ENCODE measurements at places on chromosomes 7 and 10.

DNA sequence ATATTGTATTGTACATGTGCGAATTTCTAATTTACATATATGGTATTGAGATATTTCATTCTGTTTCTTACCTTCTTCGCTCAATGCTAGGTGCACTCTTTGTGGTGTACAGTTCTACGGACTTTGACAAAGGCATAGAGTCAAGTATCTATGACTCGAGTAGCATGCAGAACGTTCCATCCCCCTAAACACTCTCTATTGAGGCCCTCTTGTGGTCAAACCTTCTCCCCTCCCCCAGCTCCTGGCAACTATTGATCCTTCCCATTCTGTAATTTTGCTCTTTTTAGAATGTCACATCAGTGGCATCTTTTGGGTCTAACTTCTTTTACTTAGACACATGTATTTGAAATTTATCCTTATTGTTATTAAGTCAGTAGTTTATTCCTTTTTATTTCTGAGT is 30.7 kb upstream of the GDF10 start:
- no peak for DNase-seq

GRCh38 chr7:95027234-95027872 is 120.0 kb downstream of the PPP1R9A start:
- no peak for DNase-seq

GRCh38 chr7:151673216-151673615 is 153.5 kb upstream of the RHEB start:
- no peak for DNase-seq

DNA sequence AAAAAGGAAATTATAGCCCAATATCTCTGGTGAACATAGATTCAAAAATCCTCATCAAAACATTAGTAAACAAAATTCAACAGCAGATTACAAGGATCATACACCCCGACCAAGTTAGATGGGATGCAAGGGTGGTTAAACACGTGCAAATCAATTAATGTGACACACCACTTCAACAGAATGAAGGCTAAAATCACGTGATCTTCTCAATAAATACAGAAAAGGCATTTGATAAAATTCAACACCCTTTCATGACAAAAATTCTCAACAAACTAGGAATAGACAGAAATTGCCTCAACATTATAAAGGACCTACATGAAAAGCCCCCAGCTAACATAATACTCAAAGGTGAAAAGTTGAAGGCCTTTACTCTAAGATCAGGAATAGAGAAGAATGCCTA is 590.8 kb upstream of the FZD8 start:
- DNase-seq = no peak

DNA sequence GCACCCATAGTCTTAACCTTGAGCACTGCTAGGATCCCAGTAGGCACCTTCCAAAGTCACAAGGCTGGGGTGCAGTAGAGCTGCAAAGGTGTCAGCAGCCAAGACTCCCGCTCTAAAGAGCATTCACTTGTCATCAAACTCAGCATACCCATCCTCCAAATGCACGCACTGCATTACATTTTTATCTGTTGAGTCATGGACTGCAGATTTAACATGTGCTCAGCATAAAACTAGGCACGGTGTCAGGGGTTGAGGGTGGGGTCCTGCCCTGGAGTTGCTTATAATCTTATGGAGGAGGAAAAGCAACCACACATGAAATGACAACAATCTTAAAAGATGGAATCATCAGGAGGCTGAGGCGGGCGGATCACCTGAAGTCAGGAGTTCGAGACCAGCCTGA is 102.6 kb downstream of the PARP12 start:
- no peak for DNase-seq

DNA sequence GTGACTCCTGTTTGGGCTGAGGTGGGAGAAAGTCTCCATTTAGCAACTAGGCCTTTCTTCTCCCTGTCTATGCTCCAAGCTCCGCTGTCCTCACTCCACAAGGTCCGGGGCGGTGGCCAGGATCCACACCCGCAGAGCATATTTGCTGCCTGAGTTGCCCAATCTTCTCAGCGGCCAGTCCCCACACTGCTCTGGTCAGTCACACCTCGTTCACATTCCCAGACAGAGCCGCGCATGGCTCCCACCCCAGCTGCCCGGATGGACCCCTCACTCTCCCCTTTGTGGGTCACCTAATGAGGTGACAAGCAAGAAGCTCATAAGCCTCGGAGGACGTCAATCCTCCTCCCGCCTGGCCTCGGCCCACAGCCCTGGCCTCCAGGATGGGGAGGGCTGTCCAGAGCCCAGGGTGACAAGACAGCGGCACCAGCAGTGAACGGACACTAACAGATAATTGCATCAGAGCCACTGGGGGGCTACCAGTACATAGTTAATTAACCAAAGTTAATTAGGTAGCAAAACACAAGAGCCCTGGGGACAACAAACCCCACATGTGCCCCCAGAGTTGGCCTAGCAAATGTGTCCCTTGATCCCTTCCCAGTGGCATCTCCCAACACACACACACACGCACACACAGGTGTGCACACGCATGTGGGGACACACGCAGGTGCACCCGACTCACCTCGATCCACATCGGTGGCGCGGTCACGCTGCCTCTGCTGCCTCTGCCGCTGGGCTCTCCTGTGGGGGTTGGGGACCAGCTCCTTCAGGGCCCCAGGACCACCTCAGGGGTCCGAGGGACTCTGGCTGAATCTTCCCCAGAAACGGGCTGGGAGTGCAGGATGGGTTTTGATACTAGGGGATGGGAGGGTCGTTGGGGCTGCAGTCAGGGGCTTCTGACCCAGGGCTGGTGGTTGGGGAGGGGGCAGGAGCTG is 11.8 kb downstream of the EPHA1 start:
- no peak for DNase-seq

- no peak for DNase-seq
These were observed 5.9 kb upstream of the CFAP69 start for GRCh38 chr7:90239050-90239449.

GRCh38 chr10:12656518-12657142 is 307.3 kb downstream of the CAMK1D start:
- no peak for DNase-seq

DNA sequence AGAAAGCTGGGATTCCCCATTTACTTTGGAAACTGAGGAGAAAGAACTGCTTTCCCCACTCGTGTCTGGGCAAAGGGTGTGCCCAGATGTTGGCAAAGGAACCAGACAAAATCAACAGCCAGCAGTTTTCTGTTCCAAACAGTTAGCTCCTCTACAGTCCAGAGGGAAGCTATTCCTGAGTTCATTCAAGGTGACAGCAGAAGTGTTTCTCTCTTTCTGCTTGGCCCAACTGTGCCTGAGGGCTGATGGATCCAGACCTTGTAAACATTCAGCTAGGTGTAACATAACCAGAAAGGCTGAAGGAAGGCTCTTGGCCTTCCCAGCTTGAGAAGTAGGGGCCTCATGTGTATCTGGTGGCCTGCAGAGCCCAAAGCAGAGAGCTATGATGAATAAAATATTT is 7.0 kb upstream of the ALDH18A1 start:
- no peak for DNase-seq

DNA sequence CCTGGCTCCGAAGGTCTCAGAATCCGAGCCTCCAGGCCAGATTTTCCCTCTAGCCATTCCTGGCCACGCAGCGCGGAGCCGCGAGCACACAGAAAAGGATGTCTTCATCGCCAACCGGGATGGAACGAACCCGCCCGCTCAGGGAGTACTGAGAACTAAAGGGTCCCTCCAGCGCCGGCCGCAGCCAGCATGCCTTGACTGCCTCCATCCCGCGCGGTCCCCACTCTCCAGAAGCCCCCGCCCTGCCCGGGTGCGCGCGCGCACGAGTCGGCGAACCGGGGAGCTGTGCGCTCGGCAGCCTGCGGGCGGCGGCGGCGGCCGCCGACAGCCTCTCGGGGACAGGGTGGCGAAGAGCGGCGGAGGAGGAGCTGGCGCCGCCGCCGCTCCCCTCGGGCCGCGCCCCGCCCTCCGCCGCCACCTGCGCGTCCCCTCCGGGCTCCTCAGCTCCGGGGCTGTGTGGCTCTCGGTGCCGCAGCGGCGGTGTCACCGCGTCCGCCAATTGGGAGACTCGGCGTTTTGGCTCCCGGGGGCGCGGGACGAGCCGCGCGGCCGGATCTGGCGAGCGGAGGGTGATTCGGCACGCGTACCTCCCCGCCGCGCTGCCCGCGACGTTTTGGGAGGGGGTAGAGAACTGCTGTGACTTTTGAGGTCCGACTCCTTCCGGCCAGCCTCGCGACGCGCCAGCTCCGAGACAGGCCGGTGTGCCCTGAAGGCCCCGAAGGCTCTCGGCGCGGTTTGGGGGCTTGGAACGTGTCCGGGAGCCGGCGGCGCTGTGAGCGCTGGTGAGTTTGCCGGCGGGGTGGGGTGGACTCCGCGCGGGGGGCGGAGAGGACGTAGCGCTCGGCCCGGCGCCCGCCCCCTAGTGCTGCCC is 453 bp upstream of the GALNT17 start:
- DNase-seq = no peak

DNA sequence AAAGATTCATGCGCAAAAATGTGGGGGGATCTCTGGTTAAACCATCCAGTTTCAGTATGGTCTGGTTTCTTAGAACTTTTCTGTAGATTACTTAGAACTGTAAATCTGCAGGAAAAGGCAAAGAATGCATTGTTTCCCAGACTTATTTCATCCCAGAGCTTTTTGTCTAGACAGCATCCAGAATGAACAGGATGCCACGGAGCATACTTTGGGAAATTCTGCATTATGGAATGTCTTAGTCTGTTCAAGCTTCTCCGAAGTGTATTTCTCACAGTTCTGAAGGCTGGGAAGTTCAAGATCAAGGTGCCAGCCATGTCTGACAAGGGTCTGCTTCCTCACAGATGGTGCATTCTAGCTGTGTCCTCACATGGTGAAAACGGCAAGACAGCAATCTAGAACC is 136.3 kb downstream of the INHBA start:
- DNase-seq = no peak

DNA sequence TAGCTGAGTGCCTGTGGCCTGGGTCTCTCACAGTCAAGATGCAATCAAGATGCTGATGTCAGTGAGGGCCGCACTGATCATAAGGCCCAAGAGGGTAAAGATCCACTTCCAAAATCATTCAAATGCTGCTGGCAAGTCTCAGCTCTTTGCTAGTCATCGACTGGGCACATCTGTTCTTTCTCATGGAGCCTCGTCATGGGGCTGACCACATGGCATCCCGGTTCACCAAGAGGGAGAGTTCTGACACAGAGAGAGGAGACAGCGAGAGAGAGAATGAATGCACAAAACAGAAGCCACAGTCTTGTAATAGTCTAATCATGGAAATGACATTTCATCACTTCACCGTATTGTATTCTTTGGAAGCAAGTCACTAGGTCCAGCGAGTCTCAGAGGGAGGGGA is 1067.5 kb upstream of the C7orf33 start:
- no peak for DNase-seq

DNA sequence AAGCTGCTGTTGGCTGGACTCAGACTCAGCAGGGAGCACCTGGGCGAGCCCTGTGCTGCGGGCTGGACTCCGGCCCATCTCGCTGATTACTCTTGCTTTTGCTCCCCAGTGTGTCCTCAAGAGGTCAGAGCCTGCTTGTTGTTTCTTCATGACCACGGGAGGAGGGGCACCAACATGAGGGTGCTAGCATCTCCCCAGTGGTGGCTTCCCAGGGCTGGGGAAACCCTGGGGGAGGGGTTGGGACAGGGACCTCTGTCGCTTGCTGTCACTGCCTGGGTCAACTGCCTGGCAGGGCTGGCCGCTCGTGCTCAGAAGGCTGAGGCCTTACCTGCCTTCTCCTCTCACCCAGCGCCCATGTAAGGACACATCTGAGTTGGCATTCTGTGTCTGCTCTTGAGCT is 152.3 kb upstream of the SHH start:
- DNase-seq = no peak

- DNase-seq = no peak
These were observed 618 bp upstream of the RELN start for GRCh38 chr7:103989785-103990767.

Data from activated T-cell treated with anti-CD3 and anti-CD28 coated beads for 1 hour (primary cell).